ENCODE measurements at places on chromosomes 5 and 9.

GRCh38 chr5:149645236-149645635 lies 63.9 kb downstream of the ARHGEF37 start:
- no peak for DNase-seq

DNA sequence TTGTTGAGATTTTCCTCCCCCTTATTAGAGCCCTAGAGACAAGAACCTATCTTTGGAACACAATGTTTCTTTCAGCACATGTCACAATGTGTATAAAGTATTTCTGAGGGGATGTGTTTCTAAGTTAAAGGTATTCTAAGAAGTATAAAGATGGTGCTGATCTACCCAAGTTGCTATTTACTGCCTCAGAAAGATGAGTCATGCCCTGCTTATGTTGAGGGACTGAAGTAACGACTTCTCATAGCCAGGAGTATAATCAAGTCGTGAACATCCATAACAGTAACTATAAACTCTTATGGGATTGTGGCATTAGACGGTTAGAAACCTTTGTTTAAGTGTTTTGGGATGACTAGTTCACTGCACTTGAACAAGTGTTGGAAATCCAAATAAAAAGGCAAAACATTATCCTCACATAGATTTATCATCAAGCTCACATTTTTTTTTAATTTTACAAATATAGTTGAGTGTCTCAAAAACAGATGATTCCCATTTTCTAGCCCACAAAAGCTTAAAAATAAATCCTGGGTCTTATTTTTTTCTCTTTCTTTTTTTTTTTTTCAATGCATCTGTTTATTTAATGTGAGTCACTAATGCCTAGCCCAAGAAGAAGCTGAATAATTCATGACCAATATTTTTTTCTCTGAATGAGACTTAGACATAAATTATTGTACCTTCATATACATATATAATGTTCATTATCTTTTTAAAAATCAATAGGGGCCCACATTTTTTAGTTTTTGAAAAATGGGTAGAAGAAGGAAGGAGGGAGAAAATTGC lies 12.2 kb upstream of the TMEM252 start:
- DNase-seq, result no peak

DNA sequence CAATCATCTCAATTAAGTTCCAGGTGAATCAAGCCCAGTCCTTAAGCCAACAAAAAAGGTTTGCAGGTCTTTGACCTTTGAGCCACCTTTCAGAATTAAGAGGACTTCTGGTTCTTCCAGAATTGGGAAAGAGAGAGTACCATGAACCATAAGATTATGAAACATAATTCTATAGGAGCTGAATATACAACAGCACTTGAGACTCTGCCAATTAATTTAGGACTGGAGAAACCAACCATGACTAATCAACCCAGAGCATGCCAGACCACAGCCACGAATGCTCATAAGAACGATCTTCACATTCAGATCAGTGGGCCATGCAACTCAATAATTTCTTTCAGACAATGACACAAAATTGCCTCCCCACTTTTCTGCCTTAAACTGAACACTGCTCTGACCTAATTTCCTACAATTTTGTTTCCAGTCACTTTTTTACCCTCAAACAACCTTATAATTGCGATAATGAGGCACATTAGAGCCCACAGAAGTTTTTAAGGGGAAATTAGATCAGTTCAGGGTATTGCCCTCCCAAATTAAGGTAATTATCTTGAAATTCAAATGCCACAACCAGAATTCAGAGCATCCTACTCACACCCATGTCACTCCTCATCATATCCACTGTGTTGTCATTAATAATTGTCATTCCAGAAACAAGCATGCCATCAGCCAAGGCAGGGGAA lies 213.4 kb downstream of the ATPSCKMT start:
- no peak for DNase-seq

GRCh38 chr5:59037453-59037852 lies 454.6 kb downstream of the RAB3C start:
- no peak for DNase-seq

DNA sequence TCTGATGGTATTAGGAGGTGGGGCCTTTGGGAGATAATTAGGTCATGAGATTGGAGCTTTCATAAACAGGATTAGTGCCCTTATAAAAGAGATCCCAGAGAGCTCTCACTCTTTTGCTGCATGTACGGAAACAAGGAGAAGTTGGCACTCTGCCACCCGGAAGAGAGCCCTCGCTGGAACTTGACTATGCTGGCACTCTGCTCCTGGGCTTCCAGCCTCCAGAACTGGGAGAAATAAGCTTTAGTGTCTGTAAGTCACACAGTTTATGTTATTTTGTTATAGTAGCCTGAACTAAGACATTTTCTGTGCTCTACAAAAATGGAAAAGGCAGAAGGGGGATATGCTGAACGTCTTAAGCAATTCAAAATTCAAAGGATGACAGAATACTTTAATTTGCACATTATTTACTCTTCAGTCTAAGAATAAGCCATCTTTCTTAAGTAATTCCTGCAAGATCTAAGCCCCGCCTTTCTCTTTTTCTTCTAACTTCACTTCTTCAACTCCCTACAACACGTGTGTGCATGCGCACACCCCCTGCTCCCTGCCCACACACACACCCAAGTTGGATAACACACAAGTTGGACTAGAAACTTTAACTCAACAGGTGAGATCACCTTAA lies 17.3 kb downstream of the NFIB start:
- no peak for DNase-seq

- no peak for DNase-seq
These were observed 121.6 kb downstream of the MEF2C start for GRCh38 chr5:88761269-88761850.

DNA sequence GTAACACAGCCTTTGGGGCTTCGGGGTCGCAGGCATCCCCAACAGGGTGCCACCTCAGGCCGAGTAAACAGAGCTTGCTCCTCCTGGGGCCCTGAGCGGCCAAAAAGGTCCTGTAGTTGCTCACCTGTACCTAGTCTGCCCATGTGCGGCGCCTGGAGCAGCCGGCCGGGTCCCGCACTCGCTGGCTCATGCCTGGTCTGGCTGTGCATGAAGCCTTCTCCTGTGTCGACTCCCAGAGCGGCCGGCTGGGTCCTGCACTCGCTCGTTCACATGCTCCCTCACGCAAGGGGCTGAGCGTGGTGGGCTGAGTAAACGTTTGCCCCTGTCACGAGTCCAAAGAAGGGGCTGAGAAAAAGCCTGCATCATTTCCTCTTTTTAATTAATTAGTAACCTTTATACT lies 162.4 kb upstream of the TUT7 start:
- no peak for DNase-seq

DNA sequence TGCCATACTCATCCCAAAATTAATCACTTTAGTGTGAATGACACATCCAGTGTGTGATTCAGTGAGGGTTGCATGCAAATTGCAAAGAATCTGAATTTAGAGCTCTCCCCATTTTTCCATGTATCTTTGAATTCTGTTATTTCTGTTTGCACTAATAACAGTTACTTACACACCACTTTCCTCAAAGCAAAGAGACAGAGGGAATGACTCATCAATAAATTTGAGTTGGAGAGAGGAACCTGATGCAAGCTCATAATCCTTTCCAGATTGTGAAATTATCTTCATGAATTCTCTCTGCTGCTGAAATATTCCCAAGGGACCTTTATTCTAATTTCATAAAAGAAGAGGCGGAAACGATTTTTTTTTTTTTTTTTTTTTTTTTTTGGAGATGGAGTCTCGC lies 204.8 kb downstream of the CDH9 start:
- DNase-seq, result no peak

- peak; percentile 45 for DNase-seq
These were observed 97.2 kb downstream of the CRB2 start for GRCh38 chr9:123453076-123453667.

GRCh38 chr5:178337334-178337741 lies 104.7 kb upstream of the PHYKPL start:
- DNase-seq, result no peak

DNA sequence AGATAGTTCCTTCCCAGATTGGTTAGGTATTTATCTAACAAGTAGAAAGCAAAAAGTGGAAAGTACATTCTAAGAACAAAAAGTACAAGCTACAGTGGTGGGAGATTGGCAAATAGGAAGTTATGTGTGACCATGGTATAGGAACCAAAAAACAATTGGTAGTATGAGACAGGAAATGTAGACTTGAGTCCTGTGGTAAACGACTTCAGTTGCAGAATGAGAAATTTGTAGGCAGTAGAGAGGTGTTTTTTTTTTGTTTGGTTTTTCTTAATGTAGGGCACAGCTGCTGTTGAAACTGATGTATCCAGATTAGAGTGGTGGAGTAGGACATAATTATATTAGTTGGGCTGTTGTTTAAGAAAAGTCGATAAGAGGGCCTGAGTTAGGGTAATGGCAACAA lies 72.0 kb downstream of the CCNH start:
- no peak for DNase-seq

GRCh38 chr5:40784027-40784653 lies 14.0 kb downstream of the PRKAA1 start:
- DNase-seq, result no peak

- DNase-seq, result no peak
These were observed 24.9 kb upstream of the ZSWIM6 start for GRCh38 chr5:61307191-61307590.

GRCh38 chr5:163533223-163533622 lies 27.8 kb downstream of the MAT2B start:
- DNase-seq, result no peak

- no peak for DNase-seq
These were observed 9.5 kb upstream of the PHF19 start for GRCh38 chr9:120886490-120886967.

DNA sequence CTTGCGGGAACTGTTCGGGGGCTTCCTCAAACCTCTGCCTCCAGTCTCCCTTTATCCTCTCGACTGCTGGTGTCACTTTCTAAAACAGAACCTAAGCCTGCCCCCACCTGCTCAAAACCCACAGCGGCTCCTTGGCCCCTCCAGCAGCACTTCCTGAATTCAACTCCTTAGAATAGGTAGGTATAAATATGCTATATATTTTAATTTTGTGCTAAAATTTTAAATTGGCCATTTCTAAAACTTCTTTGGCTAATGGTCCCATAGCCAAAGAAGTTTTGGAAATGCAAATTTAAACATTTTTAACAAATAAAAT lies 71.8 kb upstream of the TBC1D2 start:
- no peak for DNase-seq

GRCh38 chr5:107381189-107381856 lies 289.4 kb downstream of the EFNA5 start:
- DNase-seq, result no peak

DNA sequence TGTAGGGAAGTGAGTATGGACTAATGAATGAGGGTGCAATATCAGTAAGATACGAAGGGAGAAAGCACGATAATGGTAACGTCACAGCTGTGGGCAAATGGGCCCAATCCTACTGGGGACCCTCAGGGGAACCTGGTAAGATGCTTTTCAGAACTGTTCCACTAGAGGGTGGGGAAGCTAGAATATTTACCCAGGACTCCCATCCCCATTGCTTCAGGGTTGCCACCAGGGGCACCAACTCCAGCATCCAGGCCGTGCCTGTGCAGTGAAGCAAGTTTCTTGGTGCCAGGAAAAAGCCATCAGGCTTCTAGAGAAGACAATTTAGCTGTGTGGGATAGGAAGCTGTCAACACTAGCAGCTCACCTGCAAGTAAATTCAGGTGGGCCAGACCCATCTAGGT lies 409.3 kb downstream of the AGTPBP1 start:
- DNase-seq, result no peak

- no peak for DNase-seq
These were observed 25.1 kb upstream of the GCNT1 start for GRCh38 chr9:76433836-76434235.

DNA sequence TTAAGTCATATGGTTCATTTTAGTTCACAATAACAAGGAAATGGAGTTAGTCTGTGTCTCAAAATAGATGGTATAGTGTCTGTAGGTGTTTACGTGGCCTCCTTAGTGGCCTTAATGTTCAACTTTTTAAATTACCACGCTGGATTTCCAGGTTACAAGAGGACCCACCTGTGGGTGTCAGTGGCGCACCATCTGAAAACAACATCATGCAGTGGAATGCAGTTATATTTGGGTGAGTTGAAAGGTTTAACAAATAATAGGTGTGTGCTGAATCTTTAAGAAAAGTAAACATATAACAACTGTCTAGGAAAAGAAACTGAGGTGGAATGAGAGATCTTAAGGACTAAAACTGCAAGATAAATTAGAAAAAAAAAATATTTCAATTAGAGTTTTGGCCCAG lies 2.9 kb downstream of the UBE2B start:
- DNase-seq, result no peak

DNA sequence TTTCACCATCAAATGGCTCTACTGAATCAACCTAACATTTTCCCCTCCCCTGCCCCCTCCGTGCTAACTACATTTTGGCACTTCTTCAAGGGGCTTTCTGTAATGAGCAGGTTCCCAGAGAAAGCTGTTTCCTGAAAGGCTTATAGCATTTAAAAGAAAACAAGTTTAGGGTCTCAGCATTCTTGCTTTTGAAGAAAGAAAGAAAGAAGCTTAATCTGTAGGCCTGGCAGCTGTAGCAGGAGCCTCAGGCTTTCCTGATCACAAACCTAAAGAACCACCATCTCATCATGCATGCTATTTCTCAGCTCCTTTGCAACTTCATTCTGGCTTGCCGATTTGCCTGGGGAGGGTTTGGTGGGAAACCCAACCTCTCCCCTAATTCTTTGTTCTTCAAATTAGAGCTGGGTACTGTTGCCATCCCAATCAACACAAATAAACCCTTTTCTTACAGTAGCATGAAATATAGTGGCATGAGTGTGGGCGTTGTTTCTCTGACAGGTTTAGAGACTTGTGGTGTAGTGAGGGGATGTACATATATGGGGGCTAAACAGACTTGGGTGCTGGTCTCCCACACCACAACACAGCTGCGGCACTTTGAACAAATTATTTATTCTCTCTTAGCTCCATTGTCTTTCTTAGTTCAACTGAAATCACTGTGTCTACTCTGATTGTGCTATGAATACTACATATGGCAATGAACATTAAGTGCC lies 160.5 kb upstream of the TNC start:
- DNase-seq, result no peak

GRCh38 chr5:12799165-12799564 lies 894.9 kb upstream of the CTNND2 start:
- no peak for DNase-seq

GRCh38 chr5:126354012-126354857 lies 69.0 kb upstream of the GRAMD2B start:
- no peak for DNase-seq

GRCh38 chr9:99013550-99013949 lies 69.8 kb downstream of the COL15A1 start:
- no peak for DNase-seq

DNA sequence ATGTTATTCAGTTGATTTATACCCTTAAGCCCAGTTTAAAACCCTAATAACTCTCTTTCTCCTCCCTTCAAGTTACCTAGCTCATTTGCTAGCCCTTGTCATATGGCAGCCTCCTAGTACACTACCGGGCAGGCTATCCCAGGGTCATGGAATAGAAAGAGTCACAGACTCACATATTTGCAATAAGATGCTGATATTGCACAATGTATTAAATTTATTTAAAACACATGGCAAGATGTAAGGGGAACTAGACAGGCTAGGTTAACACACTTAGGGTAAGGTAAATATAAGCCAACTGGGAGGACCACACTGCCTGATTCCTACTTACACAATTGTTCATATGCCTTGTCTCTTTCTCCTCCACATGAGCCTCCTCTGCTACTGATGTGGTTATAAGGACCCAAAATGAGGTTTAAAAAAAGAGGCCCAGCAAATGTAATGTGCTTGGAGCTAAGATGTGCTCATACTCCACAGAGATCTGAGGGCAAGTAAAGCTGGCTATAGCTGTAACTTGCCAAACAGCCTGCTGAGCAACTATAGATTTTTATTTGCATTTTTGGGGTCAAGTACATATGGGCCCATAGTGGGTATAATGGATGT lies 130.0 kb downstream of the ENC1 start:
- DNase-seq, result no peak

Measured in coronary artery (tissue), 2 donors.